Right renal cortex interstitium (tissue), 3 donors: ENCODE measurements at places on chromosomes 1 and 21.

DNA sequence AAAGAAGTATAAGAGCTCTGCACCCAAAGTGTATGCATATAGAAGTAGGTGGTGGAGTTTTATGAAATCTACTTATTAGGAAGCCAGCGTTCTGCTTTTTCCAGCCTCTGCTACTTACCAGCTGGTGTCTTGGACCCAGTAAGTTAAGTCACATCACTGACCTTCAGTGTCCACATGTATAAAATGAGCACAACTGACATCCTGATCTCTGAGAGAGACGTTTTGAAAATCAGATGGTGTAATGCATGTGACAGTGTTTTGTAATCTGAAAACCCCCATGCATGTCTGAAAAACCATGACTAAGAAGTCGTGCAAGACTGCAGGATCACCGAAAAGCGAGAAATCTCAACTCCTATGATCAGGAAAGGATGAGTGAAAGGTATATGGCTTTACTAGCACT is 2.0 kb downstream of the CR1 start:
- DNase-seq: no peak

GRCh38 chr1:52111492-52111891 is 30.4 kb upstream of the ZFYVE9 start:
- no peak for DNase-seq

- DNase-seq: no peak
Measured at GRCh38 chr1:211634931-211635330, 40.5 kb downstream of the NEK2 start.

- DNase-seq: no peak
Measured at GRCh38 chr1:152165286-152166077, 6.5 kb upstream of the RPTN start.

- DNase-seq: no peak
Measured at GRCh38 chr1:62288662-62289061, 30.6 kb downstream of the KANK4 start.

DNA sequence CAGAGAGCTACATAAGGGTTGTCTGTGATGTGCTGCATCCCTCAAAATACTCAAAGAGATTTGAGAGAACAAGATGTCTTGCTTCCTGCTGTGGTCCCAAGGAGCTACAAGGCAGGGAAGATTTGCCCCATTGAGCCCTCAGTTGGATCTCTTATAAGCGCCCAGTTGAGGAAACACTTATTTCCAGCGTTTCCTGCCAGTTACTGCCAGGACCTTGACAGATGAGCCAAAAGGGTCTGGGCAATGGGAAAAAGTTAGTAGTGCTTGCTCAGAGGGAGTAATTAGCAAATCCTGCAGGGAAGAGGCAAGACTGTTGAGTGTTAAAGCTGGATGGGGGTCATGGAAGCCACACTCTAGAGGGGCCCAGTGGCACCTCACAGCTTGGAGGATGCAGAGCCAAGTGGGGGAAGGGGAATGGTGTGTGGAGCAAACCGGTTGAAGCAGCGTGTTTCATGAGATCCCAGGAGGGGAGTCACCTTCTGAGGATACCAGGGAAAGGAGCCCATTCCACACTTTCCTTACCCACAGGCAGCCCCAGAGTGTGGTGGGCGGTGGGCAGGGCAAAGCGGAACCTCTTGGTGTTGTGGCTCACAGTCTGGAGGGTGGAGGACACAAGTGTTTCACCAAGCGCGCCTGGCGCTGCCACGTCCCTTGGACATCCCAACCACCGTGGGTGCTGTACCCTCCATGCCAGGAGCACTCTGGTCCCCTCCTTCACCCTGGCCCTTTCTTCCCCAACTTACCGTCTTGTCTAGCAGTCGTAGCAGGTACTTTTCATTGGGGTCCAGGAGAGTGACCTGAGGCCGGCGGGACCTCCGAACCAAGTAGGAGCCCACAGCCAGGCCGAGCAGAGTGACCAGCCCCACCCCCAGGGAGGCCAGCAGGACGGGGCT is 805 bp downstream of the CYB5R1 start:
- DNase-seq: no peak

DNA sequence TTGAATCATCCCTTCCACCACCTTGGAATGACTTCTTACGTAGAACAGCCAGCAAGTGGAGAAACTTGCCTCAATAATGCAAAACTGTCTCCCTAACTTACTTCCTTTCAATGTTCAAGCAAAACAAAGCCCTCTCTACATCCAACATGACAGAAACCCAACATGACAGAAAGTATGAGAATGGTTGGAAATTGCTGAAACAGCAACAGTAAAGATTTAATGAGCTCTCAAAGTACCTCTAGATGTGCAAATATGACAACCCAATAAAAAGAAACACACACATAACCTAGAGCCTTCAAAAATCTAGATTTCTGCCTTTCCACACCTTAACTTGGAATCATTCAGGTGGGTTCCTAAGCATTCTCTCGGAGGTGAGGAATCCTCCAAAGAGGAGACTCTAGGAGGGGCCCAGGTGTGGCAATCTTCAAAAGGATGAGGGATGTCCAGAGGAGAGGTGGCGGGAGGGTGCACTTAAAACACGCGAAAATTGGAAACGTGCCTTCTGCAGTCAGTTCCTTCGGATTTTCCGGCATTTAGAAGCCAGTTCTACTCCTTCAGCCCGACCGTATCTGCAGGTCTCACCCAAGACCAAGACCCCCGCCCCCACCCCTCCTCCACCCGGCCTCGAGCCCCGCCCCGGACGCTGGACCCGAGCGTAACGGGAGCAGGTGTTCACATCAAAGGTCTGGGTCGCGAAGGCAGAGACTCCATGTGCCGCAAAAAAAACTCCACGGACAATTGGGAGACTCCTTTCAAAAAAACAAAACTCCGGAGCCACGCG is 996 bp upstream of the MGST3 start:
- no peak for DNase-seq

GRCh38 chr1:156643049-156643777 is 1.3 kb downstream of the BCAN start:
- DNase-seq: no peak

- DNase-seq: no peak
Measured at GRCh38 chr1:112533029-112533428, 24.3 kb downstream of the WNT2B start.

- DNase-seq: no peak
Measured at GRCh38 chr1:61198554-61198953, 116.2 kb downstream of the NFIA start.

DNA sequence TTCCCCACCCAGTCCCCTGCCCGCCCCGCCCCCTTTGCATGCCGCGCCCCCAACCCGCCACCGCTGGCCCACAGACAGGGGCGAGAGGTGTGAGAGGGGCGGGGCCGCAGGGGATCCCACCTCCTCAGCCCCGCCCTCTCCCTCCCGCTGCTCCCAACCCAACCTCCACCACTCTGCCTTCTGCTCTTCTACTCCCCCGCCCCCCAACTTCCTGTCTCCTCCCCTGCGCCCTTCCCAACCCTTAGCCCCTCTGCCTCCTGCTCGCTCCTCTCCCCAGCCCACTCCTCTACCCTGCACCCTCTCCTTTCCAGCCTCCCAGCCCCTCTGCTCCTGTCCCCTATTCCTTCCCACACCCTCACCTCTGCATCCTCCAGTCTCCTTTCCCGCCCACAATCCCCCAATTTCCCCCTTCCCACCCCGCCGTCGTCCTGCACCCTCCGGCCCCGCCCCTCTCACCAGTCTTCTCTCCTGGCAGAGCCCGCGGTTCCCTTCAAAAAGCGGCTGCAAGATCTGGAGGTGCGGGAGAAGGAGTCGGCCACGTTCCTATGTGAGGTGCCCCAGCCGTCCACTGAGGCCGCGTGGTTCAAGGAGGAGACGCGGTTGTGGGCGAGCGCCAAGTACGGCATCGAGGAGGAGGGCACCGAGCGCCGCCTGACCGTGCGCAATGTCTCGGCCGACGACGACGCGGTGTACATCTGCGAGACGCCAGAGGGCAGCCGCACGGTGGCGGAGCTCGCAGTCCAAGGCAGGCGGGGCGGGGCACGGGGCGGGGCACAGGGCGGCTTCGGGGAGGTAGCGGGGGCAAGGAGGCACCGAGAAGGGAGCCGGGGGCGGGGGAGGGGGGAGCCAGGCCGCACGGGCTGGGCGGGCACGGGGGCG is 5.4 kb downstream of the OBSCN start:
- DNase-seq: peak; percentile 62

DNA sequence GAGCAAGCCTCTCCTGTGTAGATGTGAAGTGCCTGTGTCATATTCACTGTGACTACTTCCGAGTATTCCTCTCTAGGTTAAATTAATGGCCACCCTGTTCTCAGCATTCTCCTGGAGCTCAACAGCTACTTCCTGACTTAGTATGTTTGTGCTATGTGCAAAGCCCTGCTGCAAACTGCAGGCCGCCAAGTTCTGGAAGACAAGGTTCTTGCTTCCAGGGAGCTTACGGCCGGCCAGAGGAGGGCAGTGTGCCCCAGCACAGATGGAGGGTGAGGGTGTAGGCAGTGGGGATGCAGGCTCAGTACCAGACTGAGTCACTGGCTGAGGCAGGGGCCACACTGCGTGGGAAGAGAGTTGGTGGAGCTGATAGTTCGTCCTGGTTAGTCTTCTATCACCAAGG is 43.2 kb downstream of the ELK4 start:
- DNase-seq: no peak

GRCh38 chr1:102961549-102961948 is 146.8 kb downstream of the COL11A1 start:
- DNase-seq: no peak

- DNase-seq: no peak
Measured at GRCh38 chr1:91099746-91100621, 78.1 kb upstream of the ZNF644 start.

GRCh38 chr1:26536521-26536920 is 7.0 kb downstream of the RPS6KA1 start:
- no peak for DNase-seq

GRCh38 chr1:160124705-160125478 is 9.3 kb downstream of the ATP1A2 start:
- DNase-seq: no peak

DNA sequence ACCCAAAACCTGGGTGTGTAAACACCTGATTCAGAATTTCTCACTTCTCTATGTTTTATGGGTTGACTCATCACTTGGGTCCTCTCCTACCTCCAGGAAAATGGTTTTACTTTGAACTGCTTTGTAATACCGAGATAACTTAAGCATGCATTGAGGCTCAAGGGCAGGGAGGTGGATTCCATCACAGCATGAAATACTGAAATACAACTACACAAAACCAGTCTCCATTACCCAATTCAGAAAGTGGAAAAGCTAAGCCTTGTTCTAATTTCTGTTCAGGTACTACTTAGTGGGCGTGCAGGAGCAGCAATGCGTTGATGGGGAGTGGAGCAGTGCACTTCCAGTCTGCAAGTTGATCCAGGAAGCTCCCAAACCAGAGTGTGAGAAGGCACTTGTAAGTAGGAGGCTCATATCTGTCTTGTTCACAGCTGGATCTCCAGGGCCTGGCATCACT is 6.1 kb upstream of the C4BPA start:
- no peak for DNase-seq

GRCh38 chr1:243713470-243714186 is 136.4 kb downstream of the AKT3 start:
- peak; percentile 45 for DNase-seq

DNA sequence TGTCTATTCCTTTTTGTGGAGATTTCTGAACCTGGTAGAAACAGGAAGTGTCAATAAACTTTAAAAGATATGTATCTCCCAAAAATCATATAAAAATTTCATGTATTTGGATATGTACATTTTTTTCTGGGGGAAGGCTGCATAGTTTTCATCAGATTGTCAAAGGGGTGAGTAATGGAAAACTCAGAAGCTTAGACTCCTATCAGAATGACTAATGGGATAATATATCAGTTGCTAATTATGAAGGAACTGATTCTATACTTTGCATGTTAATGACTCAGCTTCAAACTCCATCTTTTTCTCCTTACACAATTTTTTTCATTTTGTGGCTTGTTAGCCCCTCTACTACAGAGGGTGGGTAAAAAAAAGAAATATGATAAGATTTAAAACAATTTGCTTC is 55.9 kb downstream of the GON4L start:
- DNase-seq: no peak

DNA sequence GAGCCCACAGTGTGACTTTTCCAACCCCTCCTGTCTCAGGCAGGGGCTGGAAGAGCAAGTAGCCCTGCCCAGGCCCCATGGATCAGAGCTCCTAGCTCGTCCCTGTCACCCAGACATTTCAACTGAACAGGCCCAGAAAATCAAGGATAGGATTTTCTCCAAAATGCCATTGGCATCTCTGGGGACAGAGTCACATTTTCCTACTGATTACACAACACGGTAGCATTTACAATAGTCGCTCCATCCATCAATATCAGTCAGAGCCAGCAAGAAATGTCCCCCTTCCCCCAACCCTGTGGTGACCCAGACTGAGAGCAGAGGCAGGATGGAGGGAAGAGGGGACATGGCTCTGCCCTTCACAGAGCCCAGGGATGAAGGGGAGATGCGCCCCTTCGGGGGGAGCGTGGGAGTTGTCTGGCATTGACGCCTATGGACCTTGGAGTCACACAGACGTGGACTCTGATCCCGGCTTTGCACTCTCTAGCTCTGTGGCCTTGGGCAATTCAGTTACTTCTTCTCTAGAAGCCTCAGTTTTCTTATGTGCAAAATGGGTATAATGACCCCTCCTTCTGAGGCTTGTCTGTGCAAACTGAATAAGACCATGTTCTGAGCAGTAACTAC is 275.6 kb downstream of the FOXD2 start:
- DNase-seq: no peak

DNA sequence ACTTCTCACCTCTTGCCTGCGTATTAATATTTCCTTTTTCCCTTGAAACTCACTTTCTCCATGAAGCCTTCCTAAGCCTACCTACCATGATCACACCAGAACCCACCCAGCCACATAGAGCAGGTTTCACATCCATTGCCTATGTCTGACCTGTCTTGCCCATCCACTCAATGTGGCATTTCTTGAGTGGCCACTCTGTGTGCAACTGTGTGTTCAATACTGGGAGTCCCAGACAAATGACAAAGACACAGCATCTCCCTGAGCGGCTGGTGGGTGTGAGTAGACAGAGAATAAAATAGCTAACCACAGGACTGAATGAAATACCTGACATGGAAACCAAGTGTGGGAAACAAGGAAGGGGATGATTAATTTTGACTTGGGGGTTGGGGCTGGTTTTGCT is 3.1 kb downstream of the PTGFRN start:
- no peak for DNase-seq

- no peak for DNase-seq
Measured at GRCh38 chr1:212651521-212651920, 43.0 kb downstream of the ATF3 start.

- DNase-seq: no peak
Measured at GRCh38 chr1:152697701-152698600, at the start of gene LCE2A. LCE2A (plus strand) TSS chr1:152698345; CDS start chr1:152698902, 557 bp downstream.

DNA sequence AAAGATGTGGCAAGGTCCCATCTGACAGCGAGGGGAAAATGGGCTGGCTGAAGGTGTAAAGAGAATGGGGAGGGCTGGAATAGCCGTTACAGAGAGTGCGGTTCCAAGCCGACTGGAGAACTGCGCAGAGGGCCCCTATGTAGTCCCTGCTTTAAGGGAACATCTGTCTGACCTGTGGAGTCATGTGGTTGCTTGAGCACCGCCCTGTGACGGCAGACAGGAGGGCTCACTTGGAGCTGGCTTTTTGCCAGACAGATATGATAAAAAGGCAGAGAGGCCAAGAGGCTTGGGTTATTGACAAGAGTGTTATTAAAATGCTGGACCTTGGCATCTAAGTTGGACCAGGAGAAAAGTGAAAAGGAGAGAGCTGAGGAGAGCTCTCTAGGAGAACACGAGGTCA is 5.9 kb upstream of the PTPRF start:
- no peak for DNase-seq
